ENCODE measurements at places on chromosomes 3 and 15. TPM values are rescaled to one million over a fixed set of nuclear protein-coding genes. Genes with fewer than 3 reads are reported as not detected.

ERICH6 gene
- 0.40 TPM for total RNA-seq

FOXB1 gene
- 5.9 TPM for total RNA-seq

GP9 gene
- not detected for total RNA-seq

ANXA2 gene
- total RNA-seq: 129 TPM

ZBED2 gene
- total RNA-seq: not detected

DPP8 gene
- total RNA-seq: 26.2 TPM

VEPH1 gene
- total RNA-seq: 8.8 TPM

CDC25A gene
- total RNA-seq: 63.0 TPM

GNAT1 gene
- not detected for total RNA-seq

Measured in neural crest cell (in vitro differentiated cells).